ENCODE measurements at places on chromosomes 7 and 10.

GRCh38 chr10:7891634-7892033 is 73.3 kb downstream of the TAF3 start:
- DNase-seq = no peak

- DNase-seq = no peak
Observed at GRCh38 chr7:135175931-135176330, 5.4 kb upstream of the CYREN start.

DNA sequence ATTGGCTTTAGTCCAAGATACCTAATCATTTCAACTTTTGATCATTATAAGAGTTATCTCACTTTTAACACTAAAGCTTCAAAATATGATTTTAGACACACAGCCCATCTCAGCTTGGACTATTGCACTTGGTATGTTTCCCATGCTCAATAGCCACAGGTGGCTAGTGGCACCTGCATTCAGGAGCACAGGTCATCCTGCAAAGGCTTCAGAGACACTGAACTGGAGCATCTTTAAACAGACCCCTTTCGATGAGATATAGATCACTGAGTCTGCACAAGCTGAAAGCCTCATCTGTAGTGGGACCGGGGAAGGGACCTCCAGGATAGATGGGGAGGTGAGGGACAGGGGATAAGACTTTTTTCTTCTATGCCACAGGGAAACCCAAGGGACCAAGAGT is 48.5 kb upstream of the TARP start:
- DNase-seq = no peak

GRCh38 chr7:19016140-19016539 is 101.3 kb downstream of the TWIST1 start:
- no peak for DNase-seq

DNA sequence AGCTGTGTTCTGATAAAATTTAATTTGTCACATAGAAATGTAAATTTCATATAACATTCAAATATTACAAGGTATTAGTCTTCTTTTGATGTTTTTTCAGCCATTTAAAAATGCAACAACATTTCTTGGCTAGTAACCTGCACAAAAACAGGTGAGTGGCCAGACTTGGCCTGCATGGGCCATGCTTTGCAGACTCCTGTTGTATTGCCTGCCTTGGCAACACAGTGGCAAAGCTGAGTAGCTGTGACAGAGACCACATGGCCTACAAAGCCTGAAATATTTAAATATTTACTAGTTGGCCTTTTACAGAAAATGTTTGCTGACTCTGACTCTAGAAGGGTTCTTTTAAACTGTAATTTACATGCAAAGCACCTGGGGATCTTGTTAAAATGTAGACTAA is 13.5 kb upstream of the TBX20 start:
- DNase-seq = no peak

All from activated CD4-positive, alpha-beta T cell treated with anti-CD3 and anti-CD28 coated beads for 24 hours (primary cell).